ENCODE measurements at places on chromosomes 12 and 14. TPM values are rescaled to one million over a fixed set of nuclear protein-coding genes. Genes with fewer than 3 reads are reported as not detected.
A peak's percentile ranks its signal among the peaks of the same experiment; 100 is the strongest.

DNA sequence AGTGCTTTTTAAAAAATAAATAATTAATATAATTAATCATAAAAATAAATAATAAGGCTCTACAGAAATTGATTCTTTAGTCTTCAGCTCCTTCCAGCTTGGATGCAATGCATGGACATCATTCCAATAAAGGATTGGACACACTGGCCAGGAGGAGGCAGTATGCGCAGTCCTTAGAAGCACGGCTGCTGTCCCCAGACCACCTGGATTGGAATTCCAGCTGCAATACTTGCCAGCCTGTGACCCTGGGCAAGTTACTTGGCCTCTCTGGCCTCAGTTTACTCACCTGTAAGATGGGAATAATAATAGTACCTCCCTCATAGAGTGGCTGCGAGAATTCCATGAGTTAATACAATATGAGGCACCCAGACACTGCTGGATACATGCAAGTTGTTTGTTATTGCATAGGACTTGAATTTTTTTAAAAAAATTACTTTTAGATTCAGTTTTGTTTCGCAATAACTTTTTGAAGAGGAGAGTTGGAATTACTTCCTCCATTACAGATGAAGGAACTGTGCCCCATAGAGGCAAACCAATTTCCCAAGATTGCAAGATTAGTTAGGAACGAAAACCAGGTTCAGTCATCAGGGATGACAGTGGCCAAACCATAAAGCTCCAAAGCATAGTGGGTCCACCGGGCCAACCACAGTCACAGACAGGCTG lies 12.2 kb downstream of the RPH3A start:
- no peak overlapping the region for H3K27ac ChIP-seq
- no peak for DNase-seq
- no peaks in the 10 kb centered on the region for H3K4me1 ChIP-seq
- peaks cover 61% of the 10 kb centered on the region for H3K27me3 ChIP-seq

DNA sequence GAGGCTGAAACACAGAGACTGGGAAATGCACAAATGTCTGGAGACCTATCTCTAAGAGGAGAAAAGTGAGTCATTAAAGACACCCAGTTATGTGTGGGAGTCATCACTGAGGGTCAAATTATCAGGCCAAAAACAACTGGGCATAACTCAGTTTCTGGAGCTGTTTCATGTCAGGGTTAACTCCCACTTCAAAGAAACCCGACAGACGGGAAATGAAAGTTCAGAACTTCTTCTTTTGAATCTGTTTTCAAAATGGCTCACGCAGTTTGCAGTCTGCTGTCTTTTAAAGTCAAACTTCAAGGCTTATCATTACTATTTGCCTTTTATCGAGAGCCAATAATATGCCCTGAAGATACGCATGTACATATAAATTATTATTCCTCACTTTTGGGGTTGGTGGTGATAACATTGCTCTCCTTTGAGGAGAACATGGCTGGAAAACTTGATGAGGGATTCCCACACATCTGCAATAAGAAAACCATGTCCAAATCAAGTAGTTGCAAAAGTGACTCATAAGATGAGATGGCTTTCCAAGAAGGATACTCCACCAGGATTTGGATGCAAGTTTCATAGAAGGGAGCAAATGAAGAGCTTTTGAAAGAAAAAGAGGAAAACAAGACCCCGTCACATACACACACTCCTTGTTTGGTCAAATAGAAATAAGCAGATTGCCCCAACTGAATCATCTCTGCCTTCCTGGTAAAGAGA lies 341.4 kb downstream of the ADAMTS20 start:
- H3K4me3 ChIP-seq: no peak overlapping the region
- peak overlapping the region; percentile 81 for H3K27ac ChIP-seq
- DNase-seq: no peak
- H3K27me3 ChIP-seq: no peaks in the 10 kb centered on the region
- peaks cover 3% of the 10 kb centered on the region for H3K36me3 ChIP-seq
- peaks cover 45% of the 10 kb centered on the region for H3K4me1 ChIP-seq

DNA sequence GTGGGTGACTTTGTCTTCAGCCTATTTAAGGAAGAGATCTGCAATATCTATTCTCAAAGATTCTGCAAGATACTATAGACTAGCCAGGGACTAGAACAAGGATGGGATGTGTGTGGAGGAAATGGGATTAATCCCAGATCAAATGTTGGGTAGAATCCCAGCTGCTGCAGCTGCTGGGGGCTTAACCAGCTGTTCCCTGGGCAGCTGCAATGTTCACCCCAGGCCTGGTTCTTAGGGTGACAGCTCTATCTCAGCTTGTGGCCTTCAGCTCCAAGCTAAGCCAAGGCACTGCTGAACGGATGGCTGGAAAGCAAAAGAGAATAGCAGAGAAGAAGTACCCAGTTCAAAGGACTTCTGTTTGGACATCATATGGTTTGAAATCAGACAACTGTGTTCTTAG lies 10.0 kb upstream of the RHEBL1 start:
- no peak for DNase-seq
- no peak overlapping the region for H3K4me3 ChIP-seq
- no peaks in the 10 kb centered on the region for H3K4me1 ChIP-seq
- peaks cover 23% of the 10 kb centered on the region for H3K27me3 ChIP-seq

Gene SERPINA10
- total RNA-seq: not detected

- no peak for DNase-seq
- H3K36me3 ChIP-seq: no peaks in the 10 kb centered on the region
- no peak overlapping the region for H3K4me3 ChIP-seq
- no peak overlapping the region for H3K27ac ChIP-seq
- no peaks in the 10 kb centered on the region for H3K4me1 ChIP-seq
Observed at GRCh38 chr14:97377550-97377949, 580.4 kb downstream of the VRK1 start.

GRCh38 chr12:122858591-122859302 lies 23.5 kb downstream of the HIP1R start:
- no peaks in the 10 kb centered on the region for H3K36me3 ChIP-seq
- peaks cover 4% of the 10 kb centered on the region for H3K4me1 ChIP-seq
- H3K4me3 ChIP-seq: no peak overlapping the region
- H3K27ac ChIP-seq: no peak overlapping the region

DNA sequence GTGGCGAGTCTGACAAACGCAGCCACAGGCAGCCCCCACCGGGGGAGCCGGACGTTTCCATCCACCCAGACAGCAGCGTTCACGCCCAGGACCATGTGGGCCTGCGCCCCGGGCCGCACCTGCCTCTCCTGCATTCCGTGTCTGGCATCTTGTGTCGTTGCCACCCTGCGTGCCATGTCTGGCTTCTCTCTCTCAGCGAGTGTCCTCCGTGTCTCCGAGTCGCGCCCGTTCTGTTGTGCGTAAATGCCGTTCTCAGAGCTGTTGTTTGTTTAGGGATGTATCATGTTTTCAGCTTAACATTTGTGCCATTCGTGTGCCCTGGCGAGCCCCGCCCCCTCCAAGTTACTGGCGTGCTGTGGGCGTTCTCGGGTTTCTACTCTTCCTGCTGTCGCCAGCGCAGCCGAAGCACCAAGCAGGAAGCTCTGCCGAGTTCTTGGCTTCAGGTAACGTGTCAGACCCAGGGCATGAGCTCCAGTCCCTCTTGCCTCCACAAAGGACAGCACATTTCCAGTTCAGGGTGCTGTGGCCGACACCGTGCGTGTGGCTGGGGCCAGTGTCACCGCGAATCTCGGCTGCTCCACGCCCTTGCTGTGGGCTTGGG lies 34.6 kb downstream of the NOC4L start:
- DNase-seq: no peak
- H3K36me3 ChIP-seq: no peaks in the 10 kb centered on the region
- H3K4me1 ChIP-seq: peaks cover 6% of the 10 kb centered on the region
- peaks cover 71% of the 10 kb centered on the region for H3K27me3 ChIP-seq

- H3K4me1 ChIP-seq: no peaks in the 10 kb centered on the region
- peaks cover 4% of the 10 kb centered on the region for H3K36me3 ChIP-seq
- H3K27ac ChIP-seq: no peak overlapping the region
- no peak for DNase-seq
- no peak overlapping the region for H3K4me3 ChIP-seq
Observed at GRCh38 chr12:78279567-78279966, 448.9 kb downstream of the NAV3 start.

DNA sequence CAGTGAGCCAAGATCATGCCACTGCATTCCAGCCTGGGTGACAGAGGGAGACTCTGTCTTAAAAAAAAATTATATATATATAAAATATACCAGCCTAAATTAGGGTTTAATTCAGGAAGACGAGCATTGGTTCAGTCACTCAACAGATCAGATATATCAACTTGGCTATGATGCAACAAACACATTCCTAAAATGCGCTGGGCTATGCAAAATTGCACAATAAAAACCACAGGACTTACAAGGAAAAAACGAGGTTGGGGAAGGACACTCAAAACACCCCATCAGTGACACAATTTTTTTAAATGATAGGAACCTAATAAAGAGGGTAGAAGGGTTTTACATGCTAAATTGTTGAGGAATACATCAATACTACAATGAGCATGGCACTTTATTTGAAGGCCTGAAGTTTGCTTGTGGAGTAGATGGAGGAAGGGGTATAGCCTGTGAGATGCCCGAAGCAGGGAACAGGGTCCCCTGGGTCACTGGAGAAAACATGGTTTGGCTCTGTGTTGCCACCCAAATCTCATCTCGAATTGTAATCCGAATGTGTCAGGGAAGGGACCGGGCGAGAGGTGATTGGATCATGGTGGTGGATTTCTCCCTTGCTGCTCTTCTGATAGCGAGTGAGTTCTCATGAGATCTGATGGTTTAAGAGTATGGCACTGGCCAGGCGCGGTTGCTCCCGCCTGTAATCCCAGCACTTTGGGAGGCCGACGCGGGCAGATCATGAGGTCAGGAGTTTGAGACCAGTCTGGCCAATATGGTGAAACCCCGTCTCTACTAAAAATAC lies 71.2 kb downstream of the TNFAIP2 start:
- H3K4me1 ChIP-seq: peaks cover 13% of the 10 kb centered on the region
- H3K27me3 ChIP-seq: peaks cover 4% of the 10 kb centered on the region
- H3K4me3 ChIP-seq: no peak overlapping the region
- no peaks in the 10 kb centered on the region for H3K36me3 ChIP-seq
- no peak overlapping the region for H3K27ac ChIP-seq

- DNase-seq: no peak
- no peak overlapping the region for H3K4me3 ChIP-seq
- peak overlapping the region; percentile 27 for H3K27ac ChIP-seq
- H3K36me3 ChIP-seq: no peaks in the 10 kb centered on the region
- H3K27me3 ChIP-seq: no peaks in the 10 kb centered on the region
Observed at GRCh38 chr12:116261525-116262100, 15.9 kb downstream of the MED13L start.

DNA sequence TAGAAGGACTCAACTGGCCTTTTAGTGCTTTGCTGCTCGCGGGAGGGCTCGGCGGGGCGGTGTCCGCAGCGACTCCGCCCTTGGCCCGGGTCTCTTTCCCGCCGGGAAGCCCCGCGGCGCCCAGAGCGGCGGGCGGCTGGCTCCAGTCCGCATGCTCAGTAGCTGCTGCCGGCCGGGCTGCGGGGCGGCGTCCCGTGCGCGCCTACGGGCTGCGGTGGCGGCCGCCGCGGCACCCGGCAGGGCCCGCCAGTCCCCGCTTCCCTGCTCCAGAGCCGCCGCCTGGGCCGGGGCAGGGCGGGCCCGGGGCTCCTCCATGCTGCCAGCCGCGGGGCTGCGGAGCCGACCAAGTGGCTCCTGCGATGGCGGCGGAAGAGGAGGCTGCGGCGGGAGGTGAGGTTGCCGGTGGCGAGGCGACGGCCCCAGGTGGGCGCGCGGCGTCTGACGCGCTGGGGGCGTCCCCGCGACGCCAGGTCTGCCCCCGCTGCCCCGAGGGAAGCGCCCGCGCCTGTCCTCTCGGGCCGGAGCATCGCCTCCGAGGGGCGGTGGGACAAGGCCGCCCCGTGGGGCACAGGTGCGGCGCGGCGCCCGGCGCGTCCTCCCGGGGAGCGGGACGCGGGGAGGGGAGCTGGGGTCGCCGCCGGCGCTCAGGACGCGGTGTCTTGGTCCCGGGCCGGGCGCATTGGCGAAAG lies at the start of gene BMAL2:
Gene BMAL2, plus strand, starts transcription at position 123 of the 689 bp plus-strand sequence. Its CDS starts 237 bp downstream, at position 360.
- peaks cover 2% of the 10 kb centered on the region for H3K36me3 ChIP-seq
- peak within 1 kb of the TSS; percentile 73 for H3K27ac ChIP-seq
- peak within 1 kb of the TSS; percentile 93 for H3K4me3 ChIP-seq

DNA sequence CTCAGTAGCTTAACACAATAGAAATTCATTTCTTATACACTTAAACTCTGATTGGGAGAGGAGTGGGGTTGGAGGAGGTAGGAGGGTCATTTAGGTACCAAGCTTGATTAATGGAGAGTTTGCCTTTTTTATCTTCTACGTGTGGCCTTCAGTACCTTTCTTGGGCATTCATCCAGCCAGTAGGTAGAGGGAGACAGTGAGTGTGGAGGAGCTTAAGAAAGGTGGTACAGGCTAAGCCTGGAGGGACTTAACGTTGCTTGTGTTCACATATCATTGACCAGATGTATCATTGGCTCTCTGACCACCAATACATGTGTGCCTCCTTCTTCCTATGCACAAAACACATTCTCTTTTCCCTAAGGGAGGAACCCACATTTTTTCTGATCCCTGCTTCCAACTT lies 232.9 kb upstream of the CRY1 start:
- no peak for DNase-seq
- peaks cover 87% of the 10 kb centered on the region for H3K27me3 ChIP-seq
- peaks cover 4% of the 10 kb centered on the region for H3K4me1 ChIP-seq
- H3K27ac ChIP-seq: no peak overlapping the region
- H3K4me3 ChIP-seq: no peak overlapping the region

Gene MLEC
- total RNA-seq: 174 TPM

DNA sequence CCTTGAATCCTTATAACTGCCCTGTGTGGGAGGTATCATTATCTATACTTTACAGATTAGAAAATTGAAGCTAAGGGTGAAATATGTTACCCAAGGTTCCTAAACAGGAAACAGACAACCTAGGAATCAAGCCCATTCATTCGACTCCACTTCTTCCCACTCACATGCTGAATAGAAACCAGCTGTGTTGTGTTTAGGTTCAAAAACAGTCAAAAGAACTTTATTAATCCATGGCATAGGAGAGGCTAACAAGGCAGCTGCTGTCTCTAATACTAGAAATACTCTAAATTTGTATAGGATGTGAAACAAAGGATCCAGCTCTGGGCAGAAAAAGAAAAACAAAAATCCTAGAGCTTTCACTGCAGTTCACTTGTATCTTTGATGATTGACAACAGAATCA lies 9.9 kb downstream of the AMDHD1 start:
- H3K4me1 ChIP-seq: no peaks in the 10 kb centered on the region
- peaks cover 30% of the 10 kb centered on the region for H3K27me3 ChIP-seq
- no peak overlapping the region for H3K4me3 ChIP-seq
- H3K36me3 ChIP-seq: no peaks in the 10 kb centered on the region
- H3K27ac ChIP-seq: no peak overlapping the region
- DNase-seq: no peak

GRCh38 chr12:30211743-30212142 lies 428.0 kb upstream of the TMTC1 start:
- H3K27me3 ChIP-seq: peaks cover 4% of the 10 kb centered on the region
- no peak overlapping the region for H3K4me3 ChIP-seq
- H3K36me3 ChIP-seq: no peaks in the 10 kb centered on the region
- H3K27ac ChIP-seq: no peak overlapping the region
- H3K4me1 ChIP-seq: no peaks in the 10 kb centered on the region
- no peak for DNase-seq

Gene CRIP2
- total RNA-seq: 19.4 TPM

- no peak overlapping the region for H3K27ac ChIP-seq
- no peaks in the 10 kb centered on the region for H3K36me3 ChIP-seq
- DNase-seq: no peak
- H3K27me3 ChIP-seq: peaks cover 70% of the 10 kb centered on the region
Observed at GRCh38 chr12:4824380-4824779, 85.3 kb upstream of the KCNA1 start.

Data from mesothelial cell of epicardium (in vitro differentiated cells).